Tibial artery (tissue), 4 donors: ENCODE measurements at places on chromosomes 6 and 20.

GRCh38 chr20:60507087-60507694 lies 549.0 kb downstream of the CDH26 start:
- no peaks in the 10 kb centered on the region for H3K27me3 ChIP-seq
- H3K27ac ChIP-seq: no peak overlapping the region
- no peaks in the 10 kb centered on the region for H3K4me1 ChIP-seq
- no peak overlapping the region for H3K4me3 ChIP-seq
- no peak for DNase-seq

DNA sequence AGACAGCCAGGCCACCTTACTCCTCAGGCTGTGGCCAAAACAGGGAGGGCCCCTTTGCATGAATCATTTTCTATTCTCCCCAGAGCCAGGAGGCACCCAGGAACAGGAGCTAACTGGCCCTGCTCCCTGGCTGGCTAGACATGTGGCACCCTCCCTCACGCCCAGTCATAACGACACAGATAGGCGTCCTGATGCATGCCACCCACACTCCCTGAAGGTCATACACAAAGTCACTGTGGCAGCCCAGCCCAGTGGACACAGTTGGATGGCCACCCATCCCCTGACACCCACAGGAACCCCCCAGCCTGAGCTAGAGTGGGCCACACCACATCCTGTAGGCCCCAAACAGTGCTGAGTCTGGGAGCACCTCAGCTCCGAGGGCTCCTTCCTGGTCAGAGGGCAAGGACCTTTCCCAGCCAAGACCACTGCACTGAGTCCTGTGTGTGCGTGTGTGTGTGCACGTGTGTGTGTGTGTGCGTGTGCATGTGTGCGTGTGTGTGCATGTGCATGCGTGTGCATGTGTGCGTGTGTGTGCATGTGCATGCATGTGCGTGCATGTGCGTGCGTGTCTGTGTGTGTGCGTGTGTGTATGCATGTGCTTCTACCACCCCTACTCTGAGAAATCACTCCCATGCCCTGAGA lies 21.6 kb downstream of the TFEB start:
- no peaks in the 10 kb centered on the region for H3K27me3 ChIP-seq
- H3K27ac ChIP-seq: peak overlapping the region; percentile 74
- no peak for DNase-seq
- peaks cover 74% of the 10 kb centered on the region for H3K4me1 ChIP-seq

- H3K27me3 ChIP-seq: no peaks in the 10 kb centered on the region
- no peak for DNase-seq
- H3K4me1 ChIP-seq: no peaks in the 10 kb centered on the region
- no peaks in the 10 kb centered on the region for H3K36me3 ChIP-seq
- H3K4me3 ChIP-seq: no peak overlapping the region
Observed at GRCh38 chr6:107075951-107076381, 39.3 kb downstream of the BEND3 start.

DNA sequence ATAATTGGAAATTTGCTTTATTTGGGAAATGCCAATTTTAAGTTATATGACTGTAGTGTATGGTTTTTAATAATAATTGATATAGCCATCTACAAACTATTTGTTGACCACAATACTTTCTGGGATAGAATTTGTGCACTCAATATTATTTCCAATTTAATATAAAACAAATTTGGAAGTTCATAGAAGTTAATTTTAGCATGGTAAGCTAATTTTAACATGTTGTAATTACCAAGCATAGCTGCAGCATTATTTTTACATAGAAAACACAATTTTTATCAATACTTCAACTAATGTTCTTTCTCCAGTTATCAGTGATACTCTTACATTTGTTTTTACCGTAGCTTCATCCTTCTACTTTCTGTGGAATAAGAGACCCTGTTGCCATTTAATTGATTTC lies 100.8 kb downstream of the L3MBTL3 start:
- no peak overlapping the region for H3K27ac ChIP-seq
- no peak for DNase-seq
- H3K4me1 ChIP-seq: no peaks in the 10 kb centered on the region
- H3K27me3 ChIP-seq: no peaks in the 10 kb centered on the region
- H3K36me3 ChIP-seq: no peaks in the 10 kb centered on the region

DNA sequence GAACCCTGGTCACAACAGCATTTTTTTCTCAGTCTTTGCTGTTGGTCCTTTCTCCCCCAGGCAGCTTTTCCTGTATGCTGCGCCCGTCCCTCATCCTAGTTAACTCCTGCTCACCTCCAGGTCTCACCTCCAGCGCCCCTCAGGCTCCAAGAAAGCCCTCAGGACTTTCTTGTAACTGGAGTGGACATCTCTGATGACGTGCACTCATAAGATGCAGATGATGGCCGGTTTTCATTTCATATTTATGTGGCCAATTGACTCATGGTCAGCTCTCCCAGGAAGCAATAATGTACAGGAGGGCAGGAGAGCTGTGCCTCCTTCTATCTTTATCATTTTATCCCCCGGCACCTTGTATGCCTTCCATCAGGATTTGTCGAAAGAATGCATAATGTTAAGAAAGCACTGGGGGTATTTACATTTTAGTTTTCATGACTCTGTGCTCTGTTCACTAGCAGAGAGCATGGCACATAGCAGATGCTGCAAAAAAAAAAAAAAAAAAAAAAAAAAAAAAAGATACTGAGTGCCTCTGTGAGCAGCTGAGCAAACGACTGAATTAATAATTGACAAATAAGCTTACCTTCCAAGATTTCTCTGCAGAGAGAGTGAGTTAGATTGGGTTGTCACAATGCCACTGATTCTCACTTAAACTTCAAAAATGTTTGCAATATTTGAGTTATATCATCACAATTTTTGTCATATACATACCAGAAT lies 170.2 kb downstream of the DOK5 start:
- H3K4me3 ChIP-seq: no peak overlapping the region
- H3K4me1 ChIP-seq: no peaks in the 10 kb centered on the region
- no peaks in the 10 kb centered on the region for H3K36me3 ChIP-seq
- DNase-seq: no peak
- H3K27me3 ChIP-seq: no peaks in the 10 kb centered on the region
- no peak overlapping the region for H3K27ac ChIP-seq

DNA sequence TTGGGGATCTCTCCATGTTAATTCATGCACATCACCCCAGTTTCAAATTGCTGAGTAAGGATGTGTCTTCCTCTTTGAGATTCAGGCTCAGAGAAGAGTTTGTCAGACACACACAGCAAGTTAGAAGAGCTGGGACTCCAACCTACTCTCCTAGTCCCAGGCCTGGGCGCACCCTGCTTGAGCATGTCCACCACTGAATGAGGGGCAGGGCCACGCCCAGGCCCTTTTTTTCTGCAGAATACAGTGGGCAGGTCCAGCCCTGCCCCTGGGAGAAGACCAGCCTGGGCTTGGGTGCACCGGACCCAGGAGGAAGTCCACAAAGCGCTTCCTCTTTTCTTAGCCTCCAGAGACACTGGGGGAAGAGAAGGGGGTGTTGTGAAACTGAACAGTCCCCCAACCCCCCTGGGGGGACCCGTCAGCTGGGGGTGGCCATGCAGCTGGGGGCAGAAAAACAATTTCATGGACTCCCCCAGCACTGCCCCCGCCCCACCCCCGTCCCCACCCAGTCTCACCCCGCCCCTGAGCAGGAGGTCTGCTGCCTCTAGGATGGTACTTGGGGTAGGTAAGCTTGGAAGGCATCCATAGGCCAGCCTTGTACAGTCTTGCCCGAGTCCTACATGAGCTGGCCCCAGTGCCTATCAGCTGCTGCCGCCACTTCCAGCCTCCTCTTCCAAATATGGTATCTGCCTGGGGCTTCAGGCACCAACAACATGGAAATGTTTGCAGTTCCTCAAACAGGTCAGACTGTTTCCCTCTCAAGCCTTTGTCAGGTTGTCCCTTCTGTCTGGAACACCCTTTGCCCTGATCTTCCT lies 11.7 kb upstream of the HCK start:
- H3K27ac ChIP-seq: no peak overlapping the region
- no peaks in the 10 kb centered on the region for H3K36me3 ChIP-seq
- peak; percentile 77 for DNase-seq
- no peaks in the 10 kb centered on the region for H3K4me1 ChIP-seq
- no peak overlapping the region for H3K4me3 ChIP-seq

DNA sequence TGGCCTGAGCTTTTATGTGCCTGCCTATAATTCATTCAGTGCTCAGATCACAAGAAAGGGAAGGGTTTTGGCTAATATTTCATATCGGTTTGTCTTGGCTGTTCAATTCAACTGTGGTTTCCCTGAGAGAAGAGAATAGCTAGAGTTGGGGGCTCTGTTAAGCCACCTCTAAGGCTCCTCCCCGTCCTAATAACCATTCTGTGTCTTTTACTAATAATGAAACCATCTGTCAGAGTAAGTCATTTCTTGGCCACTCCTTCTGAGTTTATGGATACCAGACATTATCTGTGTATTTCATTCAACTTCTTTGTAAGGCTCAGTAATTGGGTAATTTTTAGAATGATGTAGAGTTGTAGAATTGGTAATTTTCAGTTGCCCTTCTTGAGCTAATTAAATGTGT lies 5.2 kb downstream of the STX11 start:
- H3K4me3 ChIP-seq: no peak overlapping the region
- no peaks in the 10 kb centered on the region for H3K27me3 ChIP-seq
- H3K27ac ChIP-seq: no peak overlapping the region
- no peaks in the 10 kb centered on the region for H3K36me3 ChIP-seq
- no peak for DNase-seq
- H3K4me1 ChIP-seq: peaks cover 6% of the 10 kb centered on the region

GRCh38 chr20:3188823-3189413 lies 15.6 kb downstream of the DDRGK1 start:
- no peaks in the 10 kb centered on the region for H3K27me3 ChIP-seq
- peaks cover 58% of the 10 kb centered on the region for H3K36me3 ChIP-seq
- no peaks in the 10 kb centered on the region for H3K4me1 ChIP-seq
- H3K27ac ChIP-seq: no peak overlapping the region
- no peak for DNase-seq

- H3K27ac ChIP-seq: peak overlapping the region; percentile 90
- DNase-seq: peak; percentile 91
- H3K4me3 ChIP-seq: peak overlapping the region; percentile 94
- H3K27me3 ChIP-seq: no peaks in the 10 kb centered on the region
- H3K4me1 ChIP-seq: peaks cover 49% of the 10 kb centered on the region
Observed at GRCh38 chr20:46363874-46364669, 42.3 kb downstream of the ELMO2 start.

DNA sequence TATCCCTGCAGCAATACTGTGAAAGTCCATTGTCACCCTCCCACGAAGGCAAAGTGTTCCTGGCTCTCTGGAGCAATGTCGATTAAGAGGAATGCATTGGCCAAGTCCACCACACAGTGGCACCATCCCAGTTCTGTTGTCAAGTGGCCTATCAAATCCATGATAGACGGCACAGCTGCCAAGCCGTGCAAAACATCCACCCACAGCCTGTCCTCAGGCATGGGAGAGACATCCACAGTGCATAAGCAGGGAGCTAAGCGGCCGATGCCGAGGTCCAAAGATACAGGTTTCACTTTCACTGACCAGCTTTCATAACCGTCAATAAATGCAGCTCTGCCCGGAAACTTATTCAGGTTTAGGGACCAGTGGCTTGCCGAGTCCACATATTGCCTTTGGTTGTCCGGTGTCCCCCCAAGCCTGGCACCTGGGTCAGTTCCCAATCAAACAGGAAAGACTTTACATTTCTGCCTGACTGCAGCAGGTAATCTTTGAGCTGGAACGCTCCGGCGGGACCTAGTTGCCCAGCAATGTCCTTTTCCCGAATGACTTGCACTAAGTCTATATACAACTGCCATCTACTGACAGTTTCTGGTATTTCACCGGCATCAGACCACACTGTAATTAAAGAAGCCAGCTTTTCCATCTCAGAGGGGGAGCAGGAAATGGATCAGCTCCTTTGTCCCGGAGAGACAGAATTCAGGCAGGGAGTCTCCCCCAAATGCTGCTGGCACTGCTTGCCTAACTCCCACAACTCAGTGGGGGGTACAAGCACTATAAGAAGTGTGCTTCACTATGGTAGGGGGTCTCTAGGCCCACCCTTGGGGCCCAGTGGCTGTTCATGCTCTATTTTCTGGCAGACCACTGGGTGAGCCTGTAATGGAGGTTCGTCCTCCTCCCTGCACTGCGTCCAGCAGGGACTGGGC lies 6.3 kb downstream of the ZKSCAN3 start:
- H3K27ac ChIP-seq: peak overlapping the region; percentile 82
- peak; percentile 68 for DNase-seq
- H3K4me3 ChIP-seq: peak overlapping the region; percentile 69
- no peaks in the 10 kb centered on the region for H3K27me3 ChIP-seq

DNA sequence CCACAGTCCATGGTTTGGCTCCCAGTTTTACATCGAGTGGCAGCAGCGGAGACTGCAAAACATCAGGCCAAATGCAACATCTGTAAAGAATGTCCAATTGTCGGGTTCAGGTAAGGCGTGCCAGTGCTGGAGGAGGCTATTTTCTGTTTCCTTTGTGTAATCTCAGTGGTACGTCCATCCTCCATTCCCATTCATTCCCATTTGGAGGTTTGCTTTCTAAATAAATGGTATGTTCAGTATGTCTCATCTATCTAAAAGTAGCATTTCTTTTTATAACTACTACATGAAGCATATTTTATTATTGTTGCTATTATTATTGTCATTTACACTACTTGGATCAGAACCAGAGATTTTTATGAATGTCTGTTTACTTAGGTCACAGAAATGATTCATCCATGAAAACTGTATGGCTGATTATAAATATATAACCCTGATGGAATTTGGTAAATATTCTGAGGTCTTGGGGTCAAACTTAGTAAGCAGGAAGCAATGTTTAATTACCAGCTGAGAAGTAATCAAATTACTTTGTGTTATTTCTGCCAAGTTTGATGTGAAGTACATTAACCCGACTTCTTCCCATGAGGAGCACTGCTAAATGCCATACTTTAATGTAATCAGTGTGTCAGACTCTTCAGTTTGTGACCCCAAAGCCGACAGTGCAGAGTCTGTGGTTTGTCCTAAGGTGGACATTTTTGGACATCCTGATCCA lies 512.9 kb downstream of the UTRN start:
- H3K36me3 ChIP-seq: peaks cover 47% of the 10 kb centered on the region
- no peak for DNase-seq
- H3K27me3 ChIP-seq: no peaks in the 10 kb centered on the region
- H3K4me1 ChIP-seq: no peaks in the 10 kb centered on the region

DNA sequence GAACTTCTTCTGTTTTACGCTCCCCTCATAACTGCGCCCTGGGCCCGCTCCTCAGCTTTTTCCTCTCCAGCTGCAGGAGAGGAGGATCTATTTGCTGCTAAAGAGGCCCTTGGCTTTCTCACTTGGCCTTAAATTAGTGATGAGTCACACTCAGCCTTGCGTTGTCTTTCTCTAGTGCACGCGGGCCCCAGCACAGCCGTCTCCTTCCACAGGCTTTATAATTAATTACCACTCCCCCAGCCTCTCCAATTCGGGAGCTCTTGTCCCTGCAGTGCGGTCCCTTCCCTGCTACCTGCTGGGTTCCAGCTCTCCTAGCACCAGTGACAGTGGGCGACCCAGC lies 25.2 kb downstream of the PACSIN1 start:
- H3K4me1 ChIP-seq: no peaks in the 10 kb centered on the region
- no peaks in the 10 kb centered on the region for H3K27me3 ChIP-seq
- no peak for DNase-seq
- H3K4me3 ChIP-seq: no peak overlapping the region
- no peak overlapping the region for H3K27ac ChIP-seq
- no peaks in the 10 kb centered on the region for H3K36me3 ChIP-seq
